ENCODE measurements at places on chromosomes 12 and 14.

GRCh38 chr14:56280843-56281242 lies 162.6 kb downstream of the PELI2 start:
- no peak for DNase-seq

- DNase-seq, result no peak
These were observed 62.8 kb downstream of the OTOGL start for GRCh38 chr12:80162177-80162576.

DNA sequence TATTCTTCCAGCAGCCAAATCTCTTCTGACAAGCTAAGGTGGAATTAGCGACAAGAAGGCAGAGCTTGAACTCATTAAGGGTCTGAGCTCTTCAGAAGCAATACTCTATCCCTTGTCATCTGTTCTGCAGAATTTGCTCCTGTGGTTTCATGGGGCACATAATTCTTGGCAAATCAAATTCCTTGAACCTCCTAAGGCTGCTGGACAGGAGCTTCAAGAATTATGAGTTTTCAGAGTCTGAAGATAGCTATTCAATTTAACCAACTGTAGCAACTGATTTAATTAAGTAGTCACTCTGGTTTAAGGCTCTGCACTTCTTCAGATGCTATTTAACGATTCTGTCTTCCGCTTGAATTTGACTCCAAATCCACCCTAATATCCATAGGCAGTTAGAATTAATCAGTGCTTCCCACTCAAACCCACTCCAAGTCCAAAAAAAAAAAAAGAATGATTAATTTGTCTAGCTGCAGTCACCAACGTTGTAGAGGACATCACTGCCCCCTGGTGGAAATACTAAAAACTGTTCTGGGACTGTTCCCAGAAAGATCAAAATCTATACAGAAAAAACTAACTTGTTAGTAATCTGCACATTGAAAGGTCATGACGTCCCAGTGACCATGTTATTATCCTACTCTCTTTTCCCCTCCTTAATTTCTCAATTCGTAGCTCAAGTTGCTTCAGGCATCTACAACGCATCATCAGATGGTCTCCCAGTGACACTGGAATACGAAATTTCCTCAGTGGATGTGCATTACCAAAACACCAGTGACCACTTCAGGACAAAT lies 169.9 kb downstream of the KIF21A start:
- DNase-seq, result no peak

- no peak for DNase-seq
These were observed 4.7 kb upstream of the IPO8 start for GRCh38 chr12:30700216-30700900.

DNA sequence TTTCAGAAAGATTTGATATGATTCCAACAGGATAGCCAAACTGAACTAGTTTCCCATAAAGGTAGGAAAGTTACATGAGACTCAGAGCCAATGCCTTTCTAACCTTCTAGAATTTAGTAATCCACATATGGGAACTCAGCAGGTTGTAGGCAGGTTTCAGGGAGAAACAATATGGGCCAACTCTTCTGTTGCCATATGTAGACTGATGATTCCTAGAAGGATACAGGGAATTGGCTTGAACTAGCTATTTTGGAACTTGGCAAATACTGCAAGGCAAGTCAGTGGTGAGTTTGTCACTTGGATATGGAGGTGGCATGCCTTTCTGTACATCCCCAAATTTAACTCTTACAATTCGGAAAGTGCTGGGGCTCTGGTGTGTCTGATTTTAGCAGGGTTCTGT lies 15.5 kb downstream of the SUDS3 start:
- no peak for DNase-seq

DNA sequence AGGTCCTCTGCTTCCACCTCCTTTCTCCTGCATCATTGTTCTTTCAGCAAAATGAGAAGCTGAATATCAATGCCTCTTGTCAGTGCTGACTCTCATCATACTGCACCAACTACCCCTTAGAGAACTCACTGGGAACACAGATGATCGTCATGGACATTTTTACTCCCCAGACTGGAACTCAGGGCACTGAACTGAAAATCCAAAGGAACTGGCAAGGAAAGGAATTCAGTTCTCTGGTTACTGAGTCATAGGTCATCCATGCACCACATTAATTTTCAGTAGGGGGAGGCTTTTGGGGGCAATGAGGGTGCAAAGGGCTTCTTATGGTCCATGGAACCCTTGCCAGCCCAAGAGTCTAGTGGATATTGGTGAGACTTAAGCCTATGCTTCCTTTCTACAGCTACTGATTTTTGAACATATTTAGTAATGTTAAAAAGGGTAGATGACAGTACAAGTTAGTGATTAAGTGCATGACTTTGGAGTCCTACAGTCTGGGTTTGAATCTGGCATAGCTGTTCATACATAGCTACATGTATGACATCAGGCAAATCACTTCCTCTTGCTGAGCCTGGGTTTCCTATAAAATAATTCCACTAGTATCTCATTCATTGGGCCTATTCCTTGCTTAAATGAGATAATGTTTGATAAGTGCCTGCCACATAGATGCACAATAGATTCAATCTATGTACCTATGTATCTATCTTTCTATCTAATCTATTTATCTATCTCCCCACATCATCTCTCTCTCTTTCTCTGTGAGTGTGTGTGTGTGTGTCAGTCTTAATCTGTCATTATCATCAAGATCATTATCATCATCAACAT lies 29.2 kb downstream of the BBS10 start:
- DNase-seq, result no peak
